Stimulated activated CD8-positive, alpha-beta memory T cell treated with anti-CD3 and anti-CD28 coated beads, Interleukin-7, amount 100 ng/mL, for 1 hour (primary cell): ENCODE measurements at places on chromosomes 7 and 10.

GRCh38 chr10:90007226-90007625 is 305.8 kb downstream of the KIF20B start:
- no peak for DNase-seq

- DNase-seq, result no peak
Measured at GRCh38 chr7:1548438-1548831, 7.6 kb downstream of the TMEM184A start.

DNA sequence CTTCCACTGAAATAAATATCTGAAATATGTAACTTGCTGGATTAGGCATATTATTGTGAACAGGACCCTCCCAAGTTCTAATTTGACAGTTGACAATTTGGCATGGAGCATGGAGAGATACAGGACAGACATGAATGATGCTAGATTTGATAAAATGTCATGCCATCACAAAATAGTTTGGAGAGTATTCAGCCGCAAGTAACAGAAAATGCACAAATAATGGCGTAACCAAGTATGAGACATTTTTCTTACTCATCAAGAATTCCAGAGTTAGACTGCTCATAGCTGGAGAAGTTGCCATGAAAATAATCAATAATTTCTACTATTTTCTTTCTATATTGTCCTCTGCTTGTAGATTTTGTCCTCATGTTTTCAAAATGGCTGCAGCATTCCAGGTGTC is 45.5 kb upstream of the GPAM start:
- DNase-seq, result no peak

DNA sequence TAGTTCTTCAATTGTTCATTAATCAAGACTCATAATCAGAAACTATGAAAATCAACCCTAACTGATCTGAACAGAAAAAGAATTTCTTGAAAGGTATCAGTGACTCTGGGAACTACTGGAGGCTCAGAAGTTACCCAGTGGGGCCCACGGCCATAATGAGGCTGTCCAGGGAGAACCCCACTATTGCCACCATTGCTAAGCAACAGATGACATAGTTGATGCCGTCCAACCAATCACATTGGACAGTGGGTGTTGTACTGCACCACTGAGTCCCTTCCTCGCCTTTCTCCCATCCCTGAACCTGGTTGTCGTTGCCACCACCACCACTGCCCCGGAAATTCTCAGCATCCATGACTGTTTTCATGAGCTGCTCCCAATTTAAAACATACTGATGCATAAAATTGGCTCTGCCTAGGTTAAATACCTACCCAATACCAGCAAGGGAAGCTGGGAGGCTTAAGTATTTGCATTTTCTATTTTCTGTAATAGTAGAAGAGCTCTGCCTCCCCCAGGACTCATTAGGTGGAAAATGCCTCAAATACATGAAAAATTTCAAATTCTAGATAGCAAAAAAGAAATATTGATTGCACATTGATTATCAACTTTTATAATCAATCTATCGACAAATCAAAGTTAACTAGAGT is 26.7 kb upstream of the USP6NL start:
- DNase-seq, result no peak

DNA sequence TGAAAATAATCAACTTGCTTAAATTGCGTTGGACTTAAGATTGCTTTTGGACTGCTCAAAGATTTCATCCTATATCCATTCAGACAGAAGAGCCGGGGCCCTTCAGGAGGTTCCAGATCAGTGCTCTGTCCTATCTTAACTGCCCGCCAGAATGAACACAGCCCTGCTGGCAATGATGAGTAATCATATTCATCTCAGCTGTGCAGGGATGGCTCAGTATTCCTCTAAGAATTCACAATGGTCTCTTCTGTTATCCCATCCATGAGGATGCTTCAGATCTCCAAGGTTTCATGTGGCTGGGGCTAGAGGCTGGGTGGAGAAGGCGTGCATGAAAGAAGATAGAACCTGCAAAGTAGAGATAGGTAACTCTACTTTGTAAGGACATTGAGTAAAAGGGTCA is 80.0 kb upstream of the NPVF start:
- no peak for DNase-seq
